ENCODE measurements at places on chromosomes 2 and 18. TPM values are rescaled to one million over a fixed set of nuclear protein-coding genes. Genes with fewer than 3 reads are reported as not detected.

- no peak overlapping the region for H3K4me3 ChIP-seq
- no peak for DNase-seq
- no peaks in the 10 kb centered on the region for H3K4me1 ChIP-seq
- peaks cover 20% of the 10 kb centered on the region for H3K27me3 ChIP-seq
Measured at GRCh38 chr18:22377769-22378168, 39.9 kb downstream of the CTAGE1 start.

GRCh38 chr2:158021226-158021625 is 80.5 kb upstream of the UPP2 start:
- peaks cover 16% of the 10 kb centered on the region for H3K27me3 ChIP-seq
- H3K27ac ChIP-seq, result no peak overlapping the region
- DNase-seq, result no peak
- H3K4me1 ChIP-seq, result peaks cover 7% of the 10 kb centered on the region

SCG2 gene
- total RNA-seq, result 132 TPM

DNA sequence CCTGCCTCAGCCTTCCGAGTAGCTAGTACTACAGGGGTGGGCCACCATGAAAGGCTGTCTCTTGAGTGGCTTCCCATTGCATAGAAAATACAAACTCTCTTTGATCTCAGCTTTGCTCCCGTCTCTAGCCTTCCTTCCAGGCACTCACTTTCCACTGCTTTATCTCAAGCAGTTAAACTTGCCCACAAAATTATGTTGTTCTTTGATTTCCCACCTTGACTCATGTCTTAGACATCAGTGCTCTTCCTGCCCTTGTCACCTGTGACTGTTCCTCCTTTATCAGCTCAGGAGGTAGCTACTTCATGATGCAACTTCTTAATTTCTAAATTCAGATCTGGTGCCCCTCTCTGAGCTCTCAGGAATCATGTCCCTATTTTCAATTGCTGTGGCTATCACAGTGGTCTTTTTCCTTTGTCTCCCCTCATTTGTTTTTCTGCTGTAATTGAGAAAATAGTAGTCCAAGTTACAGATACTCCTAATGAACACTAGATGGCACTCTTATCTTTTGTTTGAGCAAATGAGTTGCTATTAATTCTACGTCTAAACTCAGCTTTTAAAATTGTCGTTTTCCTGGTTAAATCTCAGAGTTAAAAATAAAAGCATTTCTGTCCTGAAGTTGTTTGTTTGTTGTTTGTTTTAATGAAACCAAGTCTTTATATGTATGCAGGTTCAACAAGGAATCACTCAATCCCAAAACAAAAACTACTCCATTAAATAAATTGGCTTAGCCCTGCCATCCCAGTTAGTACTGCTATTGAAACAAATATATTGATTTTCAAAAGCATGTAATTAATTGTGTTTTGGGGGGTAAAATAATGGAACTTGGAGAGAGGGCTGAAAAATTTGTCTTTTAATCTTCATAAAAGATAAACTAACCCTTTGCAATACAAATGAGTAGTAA is 46.9 kb upstream of the GREB1L start:
- H3K36me3 ChIP-seq, result no peaks in the 10 kb centered on the region
- H3K4me1 ChIP-seq, result no peaks in the 10 kb centered on the region
- H3K27me3 ChIP-seq, result peaks cover 47% of the 10 kb centered on the region
- no peak overlapping the region for H3K27ac ChIP-seq
- no peak overlapping the region for H3K4me3 ChIP-seq
- no peak for DNase-seq

CD207 gene
- total RNA-seq, result not detected

DUSP19 gene
- total RNA-seq, result 3.9 TPM

RIT2 gene
- total RNA-seq, result not detected

HAUS1 gene
- total RNA-seq, result 37.3 TPM
